SIG-M5 (cell line): ENCODE measurements at places on chromosomes 4 and X.

- DNase-seq = no peak
Observed at GRCh38 chrX:68072041-68072440, 361.3 kb downstream of the OPHN1 start.

GRCh38 chrX:65644621-65645289 lies 22.7 kb upstream of the MSN start:
- DNase-seq = no peak

DNA sequence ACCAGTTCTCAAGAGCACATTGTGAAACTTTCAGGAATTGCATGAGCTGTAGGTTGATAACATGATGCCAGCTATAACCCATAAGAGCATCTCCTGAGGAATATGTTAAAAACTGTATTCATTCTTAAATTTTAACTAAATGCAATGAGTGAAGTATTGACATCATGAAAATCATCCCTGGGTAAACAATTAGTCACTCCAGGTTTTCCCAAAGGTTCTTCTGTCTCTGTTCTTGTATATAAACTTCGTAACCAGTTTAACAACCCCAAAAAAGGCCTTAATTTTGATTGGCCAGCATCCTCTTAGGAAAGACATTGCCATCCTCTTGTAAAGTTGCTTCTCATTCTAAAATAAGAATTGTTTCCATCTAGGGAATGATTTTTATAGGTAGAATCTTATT lies 80.4 kb downstream of the TET2 start:
- DNase-seq = no peak

GRCh38 chr4:94925764-94926347 lies 168.1 kb downstream of the BMPR1B start:
- DNase-seq = no peak

- no peak for DNase-seq
Observed at GRCh38 chrX:105191878-105192277, 28.6 kb downstream of the TEX13A start.

DNA sequence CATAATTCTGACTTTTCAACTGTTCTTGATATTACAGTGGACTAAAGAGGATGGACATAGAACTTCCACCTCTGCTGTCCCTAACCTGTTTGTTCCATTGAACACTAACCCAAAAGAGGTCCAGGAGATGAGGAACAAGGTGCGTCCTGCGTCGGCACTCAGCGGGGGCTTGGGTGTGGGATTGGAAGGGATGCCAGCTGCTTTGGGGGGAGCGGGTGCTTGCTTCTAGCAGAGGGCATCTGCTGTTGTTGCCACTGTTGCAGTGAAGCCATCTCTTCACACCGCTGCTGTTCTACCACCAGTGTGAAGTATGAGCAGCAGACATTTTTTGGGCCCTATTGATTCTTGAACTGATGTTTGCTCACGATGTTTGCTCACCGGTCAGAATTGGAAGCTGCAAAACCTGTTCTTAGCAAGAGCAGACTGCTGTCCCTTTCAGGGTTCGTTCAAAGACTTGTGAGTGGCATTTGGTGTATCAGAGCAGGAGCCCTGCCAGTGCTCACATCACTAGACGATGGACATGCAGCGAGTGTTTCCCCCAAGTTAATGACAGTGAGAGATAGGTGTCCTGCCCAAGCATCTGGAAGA lies 55.4 kb downstream of the NOP14 start:
- no peak for DNase-seq

GRCh38 chr4:56757821-56758411 lies 63.6 kb downstream of the SPINK2 start:
- peak; percentile 82 for DNase-seq

- no peak for DNase-seq
Observed at GRCh38 chr4:103067841-103068547, 8.6 kb downstream of the SLC9B2 start.

- no peak for DNase-seq
Observed at GRCh38 chrX:124030520-124030919, 69.0 kb downstream of the STAG2 start.

- no peak for DNase-seq
Observed at GRCh38 chr4:62275470-62275869, 1075.3 kb downstream of the ADGRL3 start.

GRCh38 chr4:146122398-146122797 lies 53.1 kb upstream of the LSM6 start:
- no peak for DNase-seq

- DNase-seq = no peak
Observed at GRCh38 chr4:89757154-89757719, 79.7 kb downstream of the SNCA start.

GRCh38 chrX:1212532-1212931 lies at the start of gene CRLF2:
Gene CRLF2 (minus strand): TSS chrX:1212649. CDS start chrX:1212634, 15 bp downstream.
- no peak for DNase-seq
